ENCODE measurements at places on chromosomes 1 and 21.

GRCh38 chr1:21201650-21202049, 25.0 kb upstream of the EIF4G3 start:
- DNase-seq, result no peak

DNA sequence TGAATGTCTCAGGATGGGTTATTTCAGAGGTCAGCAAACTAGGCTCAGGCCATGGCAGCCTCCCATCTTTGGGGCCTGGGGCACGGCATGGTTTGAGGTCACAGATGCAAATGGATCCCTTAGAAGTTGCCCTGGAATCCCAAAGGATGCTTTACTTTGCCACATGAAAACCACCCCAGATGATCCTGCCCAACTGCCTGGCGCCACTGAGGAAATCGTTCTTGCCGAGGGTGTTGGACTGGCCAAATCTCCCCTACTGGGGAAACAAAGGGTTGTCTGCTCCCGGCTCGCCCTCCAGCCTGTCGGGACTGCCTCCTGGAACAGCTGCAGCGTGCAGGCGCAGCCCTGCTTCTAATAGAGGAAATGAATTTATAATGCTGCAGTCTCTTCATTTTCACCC, 173.0 kb upstream of the LMO4 start:
- DNase-seq, result no peak

GRCh38 chr1:233340966-233341516, 13.5 kb downstream of the MAP3K21 start:
- DNase-seq, result no peak

- peak; percentile 50 for DNase-seq
Observed at GRCh38 chr1:155729031-155729898, 40.4 kb downstream of the DAP3 start.

- no peak for DNase-seq
Observed at GRCh38 chr21:36717976-36718375, 19.1 kb downstream of the SIM2 start.

- DNase-seq, result no peak
Observed at GRCh38 chr1:165424454-165425216, 20.3 kb downstream of the RXRG start.

DNA sequence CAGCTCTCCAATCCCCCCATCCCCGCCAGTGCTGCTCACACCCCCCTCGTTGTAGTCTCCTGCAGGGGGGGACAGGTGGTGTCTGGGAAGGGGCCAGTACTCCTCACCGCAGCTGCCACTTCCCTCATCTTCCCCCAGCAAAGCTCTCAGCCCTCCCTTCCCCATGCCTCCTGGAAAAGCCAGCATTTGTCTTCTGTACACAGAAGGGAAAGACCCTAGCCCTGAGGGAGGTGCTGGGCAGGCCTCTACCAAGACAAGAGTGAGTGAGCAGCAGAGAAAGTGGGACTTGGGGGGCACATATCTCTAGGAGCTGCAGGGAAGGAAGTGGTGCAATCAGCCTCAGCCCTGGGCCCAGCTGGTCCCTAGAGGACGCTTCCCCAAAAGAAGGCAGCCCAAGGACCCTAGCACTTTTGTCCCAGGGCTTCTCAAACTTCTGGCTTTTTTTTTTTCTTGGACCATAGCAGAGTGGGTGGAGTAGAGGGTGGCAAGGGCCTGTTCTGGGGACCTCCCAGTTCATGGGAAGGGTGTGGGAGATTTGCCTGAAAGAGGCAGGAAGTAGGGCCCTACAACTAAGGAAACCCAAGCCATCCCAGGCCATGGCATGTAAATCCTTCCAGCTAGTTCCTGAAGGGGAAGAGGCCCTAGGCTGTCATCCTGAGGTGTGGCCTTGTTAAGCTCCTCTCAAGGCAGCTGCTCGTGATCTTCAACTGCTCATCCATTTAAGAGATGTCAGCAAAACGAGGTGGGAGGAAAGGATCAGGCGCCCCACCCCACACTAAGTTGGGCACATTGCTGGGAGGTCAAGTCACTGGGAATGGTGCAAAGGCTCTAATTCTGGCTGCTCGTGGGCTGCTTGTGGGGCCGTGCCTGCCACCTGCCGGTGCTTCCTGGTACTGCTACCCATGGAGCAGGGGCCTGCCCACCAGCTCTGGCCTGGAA, 12.6 kb downstream of the ZC3H12A start:
- DNase-seq, result peak; percentile 46

- DNase-seq, result no peak
Observed at GRCh38 chr1:234309243-234309597, 64.0 kb upstream of the COA6 start.

GRCh38 chr1:202571719-202572339, 138.4 kb downstream of the SYT2 start:
- no peak for DNase-seq
